ENCODE measurements at places on chromosomes 4 and X.

DNA sequence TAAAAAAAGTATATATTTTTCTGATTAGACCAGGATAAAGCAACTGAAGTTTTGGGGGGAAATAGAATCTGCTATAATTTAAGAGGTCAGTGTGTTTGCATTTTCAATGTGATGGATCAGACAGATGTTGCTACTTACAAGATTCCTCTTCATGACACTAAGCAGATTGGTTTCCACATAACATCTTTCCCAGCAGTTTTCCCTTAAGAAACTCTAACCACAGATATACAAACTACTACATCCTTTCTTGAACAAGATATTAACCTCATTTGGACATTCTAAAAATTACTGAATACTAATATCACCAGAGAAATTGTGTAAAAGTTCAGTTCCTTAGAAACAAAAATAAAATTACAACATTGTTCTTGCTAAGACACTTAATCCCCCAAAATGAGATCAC is 106.7 kb upstream of the GUCY1A1 start:
- no peak for DNase-seq

GRCh38 chrX:24153178-24153795 is 3.8 kb downstream of the ZFX start:
- no peak for DNase-seq

- no peak for DNase-seq
These were observed 51.7 kb downstream of the ZNF718 start for GRCh38 chr4:175986-176385.

DNA sequence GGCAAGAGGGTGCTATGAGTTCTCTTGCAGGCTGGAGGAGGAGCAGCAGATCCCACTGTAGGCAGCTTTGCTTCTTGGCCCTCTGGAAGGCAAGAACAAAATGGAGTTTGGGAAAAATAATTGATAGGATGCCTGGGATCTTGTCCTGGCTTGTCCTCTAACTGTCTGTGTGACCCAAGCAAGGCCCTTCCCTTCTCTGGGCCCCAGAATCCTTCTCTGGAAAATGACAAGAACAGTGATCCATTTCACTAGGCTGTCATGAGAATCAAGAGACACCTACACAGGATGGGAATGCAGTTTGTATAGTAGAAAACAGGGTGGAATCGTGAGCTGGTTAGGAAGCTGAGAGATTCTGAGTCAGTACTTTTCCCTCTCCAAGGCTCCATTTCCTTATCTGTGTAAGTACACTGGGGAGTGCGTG is 133.3 kb downstream of the PJA1 start:
- DNase-seq = no peak

DNA sequence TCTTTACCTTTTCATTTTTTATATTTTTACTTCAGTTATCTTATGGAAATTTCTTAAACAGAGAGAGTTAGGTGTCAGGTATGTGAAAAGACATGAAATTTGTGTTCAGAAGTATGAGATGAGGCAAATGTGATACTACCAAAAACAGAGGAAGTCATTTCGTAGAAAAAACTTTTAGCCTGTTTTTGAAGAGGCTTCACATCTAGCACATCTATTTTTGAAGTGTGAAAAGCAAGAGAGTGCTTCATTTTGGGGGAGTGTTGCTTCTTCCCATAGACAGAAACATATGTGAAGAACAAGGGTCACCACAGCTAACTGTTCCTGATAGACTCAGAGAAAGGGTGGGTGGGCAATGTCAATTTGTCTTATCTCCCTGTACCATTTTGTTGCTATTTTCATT is 125.3 kb downstream of the TET2 start:
- DNase-seq = no peak

- no peak for DNase-seq
These were observed 37.0 kb downstream of the HPGDS start for GRCh38 chr4:94305466-94306225.
